ENCODE measurements at places on chromosomes 6 and 20.

DNA sequence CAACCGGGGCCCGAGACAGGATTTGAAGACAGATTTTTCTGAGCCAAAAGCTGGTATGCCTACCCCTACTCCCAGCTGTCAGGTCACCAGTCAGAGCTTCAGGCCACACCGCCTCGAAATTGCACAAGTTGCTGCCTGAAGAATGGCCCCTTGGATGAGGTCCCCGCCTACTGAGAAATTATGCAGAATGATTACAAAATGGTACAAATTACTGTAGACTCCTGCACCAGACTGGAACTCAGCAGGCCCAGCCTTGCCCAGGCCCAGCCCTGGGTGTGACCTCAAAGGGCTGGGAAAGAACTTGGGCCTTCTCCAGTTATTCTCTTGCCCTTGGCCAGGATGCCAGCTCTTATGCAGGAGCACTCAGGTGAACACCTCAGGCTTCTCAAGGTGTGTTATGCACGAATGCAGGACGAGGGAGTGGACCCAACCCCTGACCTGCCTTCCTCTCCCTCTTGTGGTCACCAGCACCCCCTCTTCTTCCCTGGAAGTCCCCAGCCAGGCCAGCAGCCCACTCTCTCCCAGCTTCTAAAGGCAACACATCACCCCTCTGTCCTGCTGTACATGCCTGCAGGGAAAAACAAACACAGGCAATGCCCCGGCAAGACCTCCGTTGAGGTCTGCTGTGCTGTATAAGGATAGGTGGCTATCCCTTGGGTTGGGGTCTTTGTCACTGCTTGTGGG lies 88.7 kb upstream of the NAA20 start:
- no peak for DNase-seq

DNA sequence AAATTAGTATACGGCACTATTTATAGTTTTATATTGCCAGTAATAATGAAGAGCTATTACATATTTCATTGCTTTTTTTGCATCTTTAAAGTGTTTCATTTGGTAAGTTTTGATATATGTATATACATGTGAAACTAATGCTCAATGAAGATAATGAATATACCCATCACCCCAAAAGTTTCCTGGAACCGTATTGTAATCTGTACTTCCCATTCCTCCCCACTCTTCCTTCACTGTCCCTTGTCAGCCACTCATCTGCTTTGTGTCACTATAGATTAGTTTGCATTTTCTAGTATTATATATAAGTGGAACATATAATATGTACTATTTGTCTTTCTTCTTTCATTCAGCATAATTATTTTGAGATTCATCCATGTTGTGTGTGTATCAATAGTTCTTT lies 10.3 kb upstream of the TBC1D32 start:
- DNase-seq, result no peak

DNA sequence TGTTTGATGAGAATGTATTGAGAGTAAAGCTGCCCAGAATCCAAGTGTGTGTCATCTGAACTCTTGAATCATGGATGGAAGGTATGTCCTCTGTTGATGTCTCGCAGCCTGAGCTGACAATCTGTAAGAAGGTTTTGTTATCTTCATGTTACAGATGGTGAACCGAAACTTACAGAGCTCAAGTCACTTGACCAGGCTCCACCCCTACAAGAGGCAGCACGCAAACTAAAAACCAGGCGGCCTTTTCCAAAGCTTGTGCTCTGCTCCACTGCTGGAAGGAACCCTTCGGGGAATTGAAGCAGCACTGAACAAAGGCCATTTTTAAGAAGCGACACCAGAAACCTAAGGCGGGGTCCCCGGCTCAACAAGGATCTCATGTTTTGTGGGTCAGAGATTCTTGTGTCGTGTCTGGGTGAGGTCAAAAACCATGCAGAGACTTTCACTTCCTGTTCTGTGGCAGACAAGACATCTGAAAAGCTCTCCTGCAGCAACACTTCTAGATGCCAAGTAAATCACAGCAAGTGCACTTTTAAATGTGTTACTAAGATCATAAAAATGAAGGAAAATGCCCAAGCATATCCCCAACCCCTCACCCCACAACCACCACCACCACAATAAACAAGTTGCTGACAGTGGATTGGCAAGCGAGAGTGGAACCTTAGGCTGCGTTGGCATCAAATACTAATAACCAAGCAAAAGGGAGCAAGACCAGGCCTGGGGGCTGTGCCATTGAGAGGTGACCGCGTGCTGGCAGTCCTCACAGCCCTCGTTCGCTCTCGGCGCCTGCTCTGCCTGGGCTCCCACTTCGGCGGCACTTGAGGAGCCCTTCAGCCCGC lies 27.3 kb downstream of the NQO2 start:
- no peak for DNase-seq

GRCh38 chr20:57212534-57213276 lies 53.7 kb downstream of the BMP7 start:
- DNase-seq, result no peak

DNA sequence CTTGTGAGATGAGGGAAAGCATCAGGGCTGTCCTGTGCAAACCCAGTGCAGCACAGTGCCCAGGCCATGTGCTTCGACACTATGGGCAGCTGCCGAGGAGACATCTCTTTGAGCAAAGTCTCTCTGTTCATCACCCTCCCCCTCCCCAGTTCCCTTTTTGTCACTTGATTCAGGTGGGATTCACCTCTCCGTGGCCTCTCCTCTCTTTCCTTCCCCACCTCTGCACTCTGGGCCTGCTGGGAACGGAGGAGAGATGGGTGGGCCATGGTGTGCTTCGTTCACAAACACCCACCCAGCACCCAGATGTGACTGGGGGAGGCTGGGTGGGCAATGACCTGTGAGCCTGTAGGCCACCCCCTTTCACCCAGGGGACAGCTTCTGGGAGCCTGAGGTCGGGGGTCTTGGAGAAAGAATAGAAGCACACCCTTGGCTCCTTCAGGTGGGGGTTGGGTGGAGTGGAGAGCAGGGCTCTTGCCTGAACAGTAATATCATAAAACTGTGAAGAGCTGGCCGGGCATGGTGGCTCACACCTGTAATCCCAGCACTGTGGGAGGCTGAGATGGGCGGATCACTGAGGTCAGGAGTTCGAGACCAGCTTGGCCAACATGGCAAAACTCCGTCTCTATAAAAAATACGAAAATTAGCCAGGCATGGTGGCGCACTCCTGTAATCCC lies 33.5 kb upstream of the DLGAP4 start:
- no peak for DNase-seq

All from GM04503 (cell line).